ENCODE measurements at places on chromosomes 5 and 9.
A peak's percentile ranks its signal among the peaks of the same experiment; 100 is the strongest.

- no peak for DNase-seq
These were observed 31.7 kb downstream of the SARDH start for GRCh38 chr9:133706307-133707050.

- DNase-seq = no peak
These were observed 68.6 kb upstream of the LRRTM2 start for GRCh38 chr5:138943599-138944173.

DNA sequence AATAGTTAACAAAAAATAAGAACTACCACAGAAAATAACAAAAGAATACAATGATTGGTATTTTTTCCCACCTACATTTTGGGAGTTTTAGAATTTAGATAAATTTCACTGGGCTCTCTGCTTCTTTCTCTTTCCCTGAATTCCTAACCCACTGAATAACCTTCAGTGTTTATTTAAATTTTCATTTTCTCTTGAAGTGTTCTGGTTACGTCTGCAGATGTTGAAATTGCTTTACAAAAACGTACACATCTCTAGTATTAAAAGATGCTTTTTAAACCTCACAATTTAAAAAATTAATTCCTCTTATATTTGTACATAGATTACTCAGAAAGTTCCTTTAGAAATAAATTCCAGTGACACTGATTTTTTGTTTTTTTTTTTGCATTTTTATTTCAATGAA, 158.7 kb upstream of the TUT7 start:
- no peak for DNase-seq

DNA sequence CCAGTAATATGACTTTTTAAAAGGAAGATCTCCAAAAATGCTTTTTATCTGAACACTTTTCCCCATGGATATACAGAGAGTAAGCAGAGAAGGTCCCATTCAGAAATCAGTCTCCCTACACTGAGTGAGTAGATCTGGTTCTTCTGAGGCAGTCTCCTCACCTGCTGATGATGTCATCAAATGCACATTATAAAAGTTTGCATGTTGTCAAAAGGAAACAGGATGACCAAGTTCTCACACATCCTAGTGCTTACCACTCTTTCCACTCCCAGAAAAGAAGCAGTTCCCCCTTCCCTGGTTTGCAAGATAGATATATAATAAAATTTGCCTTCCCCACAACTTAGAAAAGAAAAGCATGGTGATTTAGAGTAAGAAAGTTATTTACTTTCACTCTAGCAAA, 180.5 kb downstream of the RAB3C start:
- no peak for DNase-seq

- DNase-seq = no peak
These were observed 77.3 kb downstream of the UBE2QL1 start for GRCh38 chr5:6525910-6526309.

- DNase-seq = no peak
These were observed 545 bp upstream of the CTSV start for GRCh38 chr9:97039514-97039860.

DNA sequence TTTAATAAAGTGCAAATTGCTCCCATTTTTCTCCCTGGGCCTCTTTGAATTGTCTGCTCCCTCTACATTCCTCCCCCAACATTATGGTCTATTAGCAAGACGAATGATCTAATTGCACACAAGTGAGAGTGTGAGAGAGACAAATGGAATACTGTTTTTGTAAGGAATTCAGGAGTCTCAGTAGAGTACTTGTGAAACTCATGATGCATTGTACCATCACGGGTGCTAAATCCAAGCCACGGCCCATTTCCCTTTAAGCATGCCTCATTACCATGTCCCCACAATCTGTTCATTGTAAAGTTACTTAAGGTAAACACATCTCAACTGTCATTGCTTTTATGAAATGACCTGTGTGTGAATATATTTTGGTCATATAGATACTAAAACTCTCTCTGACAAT, 62.8 kb downstream of the CD180 start:
- DNase-seq = peak; percentile 24

DNA sequence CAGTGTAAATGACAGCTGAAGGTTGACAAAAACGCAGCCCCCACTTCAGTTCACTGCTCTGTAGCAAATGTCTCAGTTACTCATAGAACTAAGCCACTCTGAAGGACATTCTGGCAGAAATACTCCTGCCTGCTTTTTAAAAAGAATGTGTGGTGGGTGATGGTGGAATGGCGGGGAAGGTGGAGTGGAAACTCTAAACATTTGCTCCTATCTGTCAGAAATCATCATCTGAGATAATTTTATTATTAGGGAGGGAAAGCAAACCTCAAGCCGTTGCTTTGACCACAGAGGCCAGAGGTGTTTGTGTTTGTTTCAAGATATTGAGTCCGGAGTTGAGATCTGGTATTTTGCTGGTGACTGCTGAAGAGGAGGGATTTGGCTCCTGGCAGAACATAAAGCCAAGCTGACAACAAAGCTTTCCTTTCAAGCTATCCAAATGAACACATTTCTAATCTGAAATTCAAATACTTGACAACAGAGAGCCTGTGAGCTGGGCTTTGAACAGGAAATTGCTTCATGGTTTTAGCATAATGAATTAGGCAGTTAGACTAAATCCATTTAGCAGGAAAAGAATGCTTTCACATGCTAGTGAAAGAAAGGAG, 362.7 kb downstream of the CSNK1G3 start:
- DNase-seq = no peak

DNA sequence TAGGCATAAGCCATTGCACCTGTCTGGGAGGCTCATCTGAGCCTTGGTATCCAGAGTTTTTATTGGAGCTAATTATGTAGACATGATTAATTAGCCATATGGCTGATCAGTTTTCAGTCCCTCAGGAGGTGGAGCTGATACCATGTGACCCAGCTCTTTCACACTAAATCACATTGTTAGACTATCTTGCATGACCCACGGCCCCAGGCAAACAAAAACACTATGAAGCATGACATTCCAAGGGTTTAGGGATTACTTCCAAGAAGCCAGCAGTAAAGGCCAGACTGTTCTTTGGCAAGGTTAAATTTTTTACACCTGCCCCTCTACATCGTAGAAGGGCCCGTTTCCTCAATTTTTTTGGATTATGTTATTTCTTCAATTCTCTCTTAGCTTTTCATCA, 5.0 kb upstream of the C5orf24 start:
- DNase-seq = no peak

DNA sequence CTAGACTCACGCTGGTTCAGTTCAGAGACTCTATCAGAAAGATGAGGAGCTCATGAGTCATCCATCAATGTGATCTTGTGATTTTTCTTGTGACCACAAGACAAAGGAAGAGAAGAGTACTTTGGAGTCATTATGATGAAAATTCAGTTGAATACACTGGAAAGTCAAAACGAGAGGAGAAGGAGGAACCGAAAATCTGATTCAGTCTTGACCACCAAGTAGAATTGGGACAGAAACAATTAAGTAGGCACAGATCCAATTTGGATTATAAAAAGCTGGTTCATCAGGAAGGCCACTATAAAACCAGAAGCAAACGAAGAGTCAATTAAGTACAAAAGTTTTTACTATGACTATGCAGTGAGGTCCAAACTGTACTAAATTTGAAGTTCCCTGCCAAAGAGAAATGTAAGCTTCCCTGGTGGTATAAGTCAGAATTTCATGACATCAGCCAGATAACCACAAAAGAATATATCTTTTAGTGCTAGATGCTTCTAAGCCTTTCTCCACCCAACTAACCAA, 90.9 kb downstream of the THBS4 start:
- DNase-seq = no peak

- DNase-seq = no peak
These were observed 284.6 kb downstream of the MRPS30 start for GRCh38 chr5:45093377-45093776.

DNA sequence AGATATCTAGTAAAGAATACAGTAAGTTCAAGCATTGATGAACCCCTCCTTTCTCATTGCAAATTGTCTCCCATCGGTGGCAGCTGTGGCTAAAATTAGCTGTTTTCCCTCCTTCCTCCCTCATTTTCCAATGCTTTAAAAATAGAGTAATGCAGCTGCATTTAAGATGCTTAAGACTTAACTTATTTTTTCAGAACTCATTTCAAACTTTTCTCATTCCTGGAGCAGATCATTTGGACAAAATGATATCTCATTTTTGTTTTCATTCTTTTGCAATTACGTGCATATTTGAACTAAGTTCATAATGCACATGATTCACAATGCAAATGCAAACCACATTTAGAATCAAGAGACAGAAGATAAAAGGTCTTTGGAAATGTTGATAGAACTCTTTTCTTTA, 14.6 kb downstream of the HSPB3 start:
- no peak for DNase-seq

- no peak for DNase-seq
These were observed 21.5 kb upstream of the ARHGAP26 start for GRCh38 chr5:142748568-142749249.

- no peak for DNase-seq
These were observed 203.4 kb downstream of the SYK start for GRCh38 chr9:91004992-91005391.

- DNase-seq = no peak
These were observed 92.1 kb downstream of the TMEM167A start for GRCh38 chr5:82984786-82985735.

DNA sequence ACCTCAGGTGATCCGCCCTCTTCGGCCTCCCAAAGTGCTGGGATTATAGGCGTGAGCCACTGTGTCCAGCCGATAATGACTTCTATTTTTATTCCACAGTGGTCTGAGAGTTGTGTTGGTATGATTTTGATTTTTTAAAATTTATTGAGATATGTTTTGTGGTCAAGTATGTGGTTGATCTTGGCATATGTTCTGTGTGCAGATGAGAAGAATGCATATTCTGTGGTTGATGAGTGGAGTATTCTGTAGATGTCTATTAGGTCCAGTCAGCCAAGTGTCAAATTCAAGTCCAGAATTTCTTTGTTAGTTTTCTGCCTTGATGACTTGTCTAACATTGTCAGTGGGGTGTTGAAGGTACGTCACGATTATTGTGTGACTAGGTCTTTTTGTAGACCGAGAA, 338.2 kb upstream of the TARS1 start:
- no peak for DNase-seq

GRCh38 chr5:116242343-116242742, 157.5 kb downstream of the COMMD10 start:
- no peak for DNase-seq

- no peak for DNase-seq
These were observed 90.3 kb downstream of the ANKRD55 start for GRCh38 chr5:56142614-56143372.

DNA sequence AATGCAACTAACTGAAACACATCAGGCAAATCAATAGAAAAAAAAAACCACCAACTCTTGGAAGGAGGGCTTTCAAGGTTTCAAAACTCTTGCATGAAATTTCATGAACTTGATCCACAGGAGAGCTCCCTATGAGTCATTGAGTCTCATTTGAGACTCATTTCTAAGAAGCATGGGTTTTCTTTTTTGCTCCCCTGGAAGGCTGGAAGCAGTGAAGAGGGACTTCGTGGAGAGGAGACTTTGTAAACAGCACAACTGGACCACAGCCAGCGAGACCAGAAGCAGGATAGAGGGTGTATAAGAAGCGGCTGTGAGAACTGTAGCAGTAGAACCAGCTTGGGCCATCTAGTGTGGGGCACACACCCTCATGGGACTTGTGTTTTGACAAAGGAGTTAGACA, 41.2 kb upstream of the RAPGEF1 start:
- DNase-seq = no peak

DNA sequence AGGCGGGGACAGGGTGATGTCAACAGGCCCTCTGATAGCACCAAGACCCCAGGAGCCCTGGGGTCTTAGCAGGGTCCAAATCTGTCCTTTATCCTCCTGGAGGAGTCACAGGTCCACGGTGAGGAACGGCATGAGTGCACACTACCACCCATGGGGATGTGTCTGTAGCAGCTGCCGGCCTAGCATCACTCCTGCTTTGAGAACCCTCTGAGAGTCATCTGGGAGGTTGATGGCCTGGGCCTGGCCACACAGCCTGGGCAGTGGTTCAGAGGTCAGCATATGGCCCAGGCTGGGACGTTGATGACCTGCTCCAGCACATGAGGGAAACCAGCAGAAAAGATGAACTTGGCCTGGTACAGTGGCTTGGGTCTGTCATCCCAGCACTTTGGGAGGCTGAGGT, 1.8 kb upstream of the GFPT2 start:
- no peak for DNase-seq

DNA sequence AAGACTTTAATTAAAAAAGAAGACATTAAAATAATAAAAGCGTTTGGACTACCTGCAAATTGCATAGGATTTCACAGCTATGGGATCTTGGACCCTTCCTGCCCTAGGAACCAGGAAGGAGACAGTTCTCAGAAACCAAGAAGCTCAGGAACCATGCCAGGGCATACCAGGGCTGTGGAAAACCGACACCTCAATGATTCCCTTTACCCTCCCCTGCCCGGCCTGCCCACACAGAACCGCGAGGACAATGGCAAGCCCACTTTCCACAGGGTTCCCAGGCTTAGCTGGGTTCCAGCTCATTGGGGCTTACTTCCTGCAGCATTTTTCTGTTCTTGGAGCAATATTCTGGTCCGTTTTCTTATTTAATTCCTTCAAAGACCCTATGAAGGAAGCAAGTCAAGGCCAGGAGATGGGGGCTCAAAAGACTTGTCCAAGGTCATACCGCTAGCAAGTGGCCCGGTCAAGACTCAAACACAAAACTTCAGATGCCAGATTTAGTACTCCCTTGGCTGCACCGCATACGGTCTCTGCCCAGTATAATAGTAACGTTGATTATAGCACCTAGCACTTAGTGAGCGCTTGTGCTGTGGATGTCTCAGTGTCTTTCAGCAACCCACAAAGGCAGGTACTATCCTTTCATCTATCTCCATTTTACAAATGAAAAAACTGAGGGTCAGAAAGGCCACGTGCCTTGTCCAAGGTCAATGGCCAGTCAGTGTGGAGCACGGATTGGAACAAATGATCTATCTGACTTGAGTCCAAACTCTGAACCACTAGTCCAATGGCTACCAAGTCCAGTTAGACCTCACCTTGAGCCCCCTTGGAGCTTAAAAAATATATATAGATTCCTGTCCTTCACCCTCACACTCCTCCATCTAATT, 6.8 kb downstream of the FAT2 start:
- DNase-seq = no peak

DNA sequence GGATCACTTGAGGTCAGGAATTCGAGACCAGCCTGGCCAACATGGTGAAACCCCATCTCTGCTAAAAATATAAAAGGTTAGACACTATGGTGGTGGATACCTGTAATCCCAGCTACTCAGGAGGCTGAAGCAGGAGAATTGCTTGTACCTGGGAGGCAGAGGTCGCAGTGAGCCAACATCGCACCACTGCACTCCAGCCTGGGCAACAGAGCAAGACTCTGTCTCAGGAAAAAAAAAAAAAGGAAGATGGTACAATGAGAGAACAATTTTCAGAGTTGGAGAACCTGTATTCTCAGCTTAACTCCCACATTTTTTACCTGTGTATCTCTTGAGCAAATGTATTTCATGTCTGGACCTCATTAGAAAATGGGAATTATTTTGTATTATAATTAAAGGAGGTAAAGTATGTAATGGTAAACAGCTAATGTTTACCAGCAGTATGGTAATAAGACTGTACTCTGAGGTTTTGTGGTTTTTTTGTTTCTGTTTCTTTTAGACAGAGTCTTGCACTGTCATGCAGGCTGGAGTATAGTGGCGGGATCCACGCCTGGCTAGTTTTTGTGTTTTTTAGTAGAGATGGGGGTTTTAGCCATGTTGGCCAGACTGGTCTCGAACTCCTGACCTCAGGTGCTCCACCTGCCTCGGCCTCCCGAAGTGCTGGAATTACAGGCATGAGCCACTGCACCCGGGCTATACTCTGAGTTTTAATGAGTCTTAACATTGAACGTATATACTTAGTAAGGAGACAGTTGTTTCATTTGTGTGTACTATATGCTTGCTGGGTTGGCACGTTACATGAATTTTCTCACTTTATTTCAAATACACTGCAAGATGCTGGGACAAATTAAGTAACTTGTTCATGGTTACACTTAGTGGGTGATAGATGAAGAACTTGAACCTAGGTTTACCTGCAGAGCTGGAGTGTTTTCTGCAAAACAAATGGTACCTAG, 16.2 kb downstream of the UHRF2 start:
- no peak for DNase-seq

Measured in NCI-H1694 (cell line).